ENCODE measurements at places on chromosomes 3 and 15.

DNA sequence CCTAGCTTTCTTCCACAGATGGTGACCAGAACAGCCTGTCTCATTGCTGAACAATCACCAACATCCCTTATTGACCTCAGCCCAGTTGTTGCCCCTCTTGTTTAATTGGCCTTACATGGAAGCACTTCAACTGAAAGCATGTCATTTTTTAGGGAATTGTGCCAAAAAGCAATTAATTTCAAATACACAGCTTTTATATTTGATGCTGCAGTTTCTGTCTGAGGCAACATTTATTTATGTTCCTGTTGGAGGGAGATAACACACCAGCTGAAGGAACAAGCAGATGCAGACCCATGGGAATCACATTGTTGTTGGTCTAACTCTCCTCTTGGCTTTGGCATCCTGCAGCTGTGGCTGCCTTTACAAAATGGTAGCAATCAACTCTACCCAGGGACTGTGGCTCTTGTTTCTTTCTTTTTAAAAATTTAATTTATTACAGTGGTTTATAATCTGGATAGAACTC is 498.1 kb upstream of the RGMA start:
- DNase-seq: no peak

DNA sequence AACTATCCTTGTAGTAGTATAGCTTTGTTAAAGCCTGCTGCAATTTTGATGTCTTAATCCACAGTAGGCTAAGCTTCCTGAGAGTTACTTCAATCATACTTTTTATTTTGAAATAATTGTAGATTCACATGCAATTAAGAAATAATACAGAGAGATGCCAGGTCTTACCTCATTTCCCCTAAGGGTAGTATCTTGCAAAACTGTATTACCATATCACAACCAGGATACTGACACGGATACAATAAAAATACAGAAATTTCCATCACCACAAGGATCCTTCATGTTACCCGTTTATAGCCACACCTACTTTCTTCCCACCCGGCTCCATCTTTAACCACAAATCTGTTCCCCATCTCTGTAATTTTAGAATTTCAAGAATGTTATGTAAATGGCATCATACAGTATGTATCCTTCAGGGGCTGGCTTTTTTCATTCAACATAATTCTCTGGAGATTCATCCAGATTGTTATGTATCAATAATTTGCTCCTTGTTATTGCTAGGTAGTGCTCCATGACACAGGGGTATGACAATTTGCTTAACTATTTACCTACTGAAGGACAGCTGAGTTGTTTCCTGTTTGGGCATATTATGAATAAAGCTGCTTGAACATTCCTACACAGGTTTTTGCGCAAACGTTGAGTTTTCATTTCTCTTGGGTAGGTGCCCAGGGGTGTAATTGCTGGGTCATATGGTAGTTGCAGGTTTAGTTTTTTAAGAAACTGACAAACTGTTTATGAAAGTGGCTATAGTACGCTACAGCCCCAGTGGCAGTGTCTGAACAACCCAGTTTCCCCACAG is 21.6 kb downstream of the BDH1 start:
- no peak for DNase-seq

- DNase-seq: no peak
Observed at GRCh38 chr3:152021951-152022461, 148.6 kb downstream of the SUCNR1 start.

- DNase-seq: no peak
Observed at GRCh38 chr15:26069231-26069641, 206.1 kb upstream of the ATP10A start.

DNA sequence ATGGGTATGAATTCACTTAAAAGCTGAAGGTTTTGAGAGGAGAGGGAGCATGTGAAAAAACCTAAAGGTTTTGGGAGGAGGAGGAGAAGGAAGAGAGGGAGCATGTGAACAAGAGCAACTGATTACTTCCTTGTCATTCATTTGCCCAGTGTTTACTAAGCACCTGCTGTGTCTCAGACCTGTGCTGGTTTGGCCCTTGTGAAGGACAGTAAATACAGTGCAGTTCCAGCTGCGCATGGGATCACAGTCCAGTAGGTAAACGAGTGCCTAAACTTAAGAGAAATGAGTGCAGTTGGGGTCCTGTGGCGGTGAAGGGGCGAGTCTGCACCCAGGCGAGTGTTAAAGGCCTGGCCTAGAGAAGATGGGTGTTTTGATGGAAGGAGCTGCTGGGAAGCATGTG is 38.6 kb downstream of the IGF1R start:
- DNase-seq: no peak

DNA sequence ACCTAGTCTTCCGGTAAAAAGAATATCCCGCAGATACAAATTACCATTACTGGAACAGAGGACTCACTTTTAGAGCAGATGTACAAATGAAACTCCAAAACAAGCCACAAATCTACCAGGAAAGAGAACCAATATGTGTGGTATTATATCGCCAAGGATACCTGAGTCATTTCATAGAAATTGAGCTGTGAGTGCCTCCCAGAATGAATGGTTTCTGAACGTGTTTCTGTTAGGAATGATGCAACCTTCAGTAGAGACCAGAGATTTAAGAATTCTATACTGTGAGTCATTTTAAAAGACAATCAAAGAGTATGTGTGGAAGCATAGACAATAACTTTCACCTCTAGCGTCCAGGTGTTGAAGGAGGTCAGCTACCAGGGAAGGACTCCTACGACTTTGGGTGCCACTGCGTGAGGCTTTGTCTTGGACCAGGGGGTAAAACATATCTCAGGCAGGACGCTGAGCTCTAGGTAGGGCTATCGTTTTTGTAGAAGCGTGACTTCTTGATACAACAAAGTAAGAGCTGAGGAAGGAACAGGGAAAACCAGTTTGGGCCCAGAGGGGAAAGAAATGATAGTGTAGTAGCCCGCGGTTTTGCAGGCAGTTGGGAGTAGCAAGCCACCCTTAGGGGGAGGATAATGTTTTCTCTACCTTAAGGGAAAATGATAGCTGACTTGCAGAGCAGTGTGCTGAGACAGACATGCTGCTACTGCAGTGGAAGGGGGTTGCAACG is 210.4 kb downstream of the TP63 start:
- DNase-seq: no peak

DNA sequence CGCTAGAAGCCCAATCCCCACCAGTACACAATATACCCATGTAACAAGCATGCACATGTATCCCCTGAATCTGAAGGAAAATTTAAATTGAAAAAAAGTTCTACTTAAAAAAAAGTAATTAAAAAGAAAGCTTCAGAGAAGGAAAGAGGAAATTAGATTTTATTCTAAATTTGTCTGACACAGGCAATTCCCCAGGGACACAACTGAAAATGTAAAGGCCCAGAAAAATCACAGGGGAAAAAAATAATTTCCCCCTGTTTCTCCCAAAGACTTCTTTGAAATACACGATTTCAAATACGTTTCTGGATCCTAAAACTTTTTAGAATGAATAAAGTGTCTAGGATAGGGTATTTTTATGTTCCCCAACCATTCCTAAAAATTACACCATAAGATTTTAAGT is 42.9 kb downstream of the SEMA5B start:
- no peak for DNase-seq

DNA sequence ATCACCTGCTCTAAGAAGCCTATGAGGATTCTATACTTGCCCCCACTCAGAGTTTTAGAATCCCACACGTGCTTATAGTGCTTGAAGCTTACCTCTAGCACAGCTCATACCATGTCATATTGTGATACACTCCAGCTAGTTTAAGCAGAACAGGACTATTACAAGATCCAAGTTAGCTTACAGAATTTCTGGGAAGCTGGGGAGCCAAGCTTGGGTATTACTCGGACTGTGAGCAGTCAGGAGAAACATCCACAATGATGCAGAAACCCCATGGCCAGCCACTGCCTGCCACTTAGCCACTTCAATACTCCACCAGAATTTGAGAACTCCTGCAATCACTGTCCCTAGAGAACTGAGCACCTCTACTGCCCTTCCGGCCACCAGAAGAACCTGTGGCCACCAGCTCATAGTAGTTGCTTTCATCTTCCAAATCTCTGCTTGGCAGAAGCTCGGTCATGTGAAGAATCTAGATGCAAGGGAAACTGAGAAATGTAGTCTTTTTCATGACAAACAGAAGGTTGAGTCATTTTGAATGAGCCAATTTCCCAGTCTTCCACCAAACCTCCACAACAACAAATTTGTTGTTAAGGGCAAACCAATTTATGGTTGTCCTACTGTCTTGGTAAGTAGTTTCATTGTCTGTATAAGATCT is 27.7 kb upstream of the SSR3 start:
- DNase-seq: no peak

DNA sequence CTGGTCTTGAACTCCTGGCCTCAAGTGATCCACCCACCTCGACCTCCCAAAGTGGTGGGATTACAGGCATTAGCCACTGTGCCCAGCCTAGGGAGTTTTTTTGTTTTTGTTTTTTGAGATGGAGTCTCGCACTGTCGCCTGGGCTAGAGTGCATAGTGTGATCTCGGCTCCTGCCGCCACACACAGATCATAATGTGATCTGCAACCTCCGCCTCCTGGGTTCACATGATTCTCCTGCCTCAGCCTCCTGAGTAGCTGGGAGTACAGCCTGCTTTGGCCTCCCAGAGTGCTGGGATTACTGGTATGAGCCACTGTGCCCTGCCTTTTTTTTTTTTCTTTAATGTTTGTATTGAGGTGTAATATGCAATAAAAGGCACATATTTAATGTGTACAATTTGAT is 78.2 kb downstream of the SMAD3 start:
- DNase-seq: no peak

DNA sequence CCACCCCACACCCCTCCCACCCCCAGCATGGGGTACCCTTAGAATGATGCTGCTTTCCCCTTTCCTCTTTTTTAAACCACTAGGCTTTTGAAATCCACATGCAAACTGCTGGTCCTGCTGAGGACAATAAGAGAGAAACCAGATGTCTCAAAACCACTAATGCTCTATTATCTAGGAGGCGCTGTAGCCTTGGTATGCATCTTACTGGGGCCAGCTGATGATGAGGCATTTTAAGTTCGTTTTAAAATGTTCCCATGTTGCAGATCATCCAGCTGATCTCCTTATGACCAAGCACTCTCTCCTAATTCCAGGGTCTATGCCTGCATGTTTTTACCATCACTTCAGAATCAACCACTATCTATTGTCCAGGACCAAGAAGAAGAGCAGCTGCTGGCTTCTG is 1.3 kb downstream of the NME9 start:
- no peak for DNase-seq

GRCh38 chr3:129428376-129429079 is at the start of gene EFCAB12:
Gene EFCAB12 (minus strand): TSS chr3:129428636. CDS start chr3:129428488, 148 bp downstream.
- peak; percentile 83 for DNase-seq

DNA sequence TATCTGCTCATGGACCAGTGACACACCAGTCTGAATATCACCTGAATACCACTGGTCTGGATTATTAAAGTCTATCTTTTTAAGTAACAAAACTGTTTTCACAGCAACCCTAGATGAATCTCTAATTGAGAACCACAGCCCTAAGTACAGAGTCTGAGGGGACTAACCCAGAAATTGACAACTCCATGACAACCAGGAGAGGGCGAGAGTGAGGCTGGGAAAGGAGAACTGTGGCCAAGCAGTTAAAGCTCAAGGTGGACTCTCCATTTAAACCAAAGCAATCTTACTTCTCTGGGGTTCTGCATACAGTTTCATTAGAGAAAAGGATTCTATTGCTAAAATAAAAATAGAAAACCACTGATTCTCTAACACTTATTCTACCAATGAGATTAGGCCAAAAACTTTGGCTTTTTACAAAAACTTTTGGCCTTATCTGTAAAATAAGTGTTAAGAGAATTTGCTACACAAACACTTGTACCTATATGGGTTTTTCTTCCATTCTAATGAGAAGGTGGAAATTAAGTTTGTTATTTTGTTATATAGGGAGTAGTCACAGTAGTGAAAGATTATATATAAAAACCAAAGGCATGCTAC is 11.4 kb downstream of the NEK10 start:
- DNase-seq: peak; percentile 58
